Activated CD4-positive, CD25-positive, alpha-beta regulatory T cell (primary cell): ENCODE measurements at places on chromosomes 12 and 14.

GRCh38 chr12:50055831-50056638 lies 1.4 kb upstream of the ASIC1 start:
- no peak for DNase-seq

- no peak for DNase-seq
These were observed 175.3 kb downstream of the TSPAN9 start for GRCh38 chr12:3252450-3252891.

- no peak for DNase-seq
These were observed 6.7 kb upstream of the BTBD6 start for GRCh38 chr14:105241641-105242040.

- no peak for DNase-seq
These were observed 830.1 kb upstream of the MGAT4C start for GRCh38 chr12:87086118-87086891.

- no peak for DNase-seq
These were observed 166.0 kb downstream of the ERC1 start for GRCh38 chr12:1157046-1157445.

DNA sequence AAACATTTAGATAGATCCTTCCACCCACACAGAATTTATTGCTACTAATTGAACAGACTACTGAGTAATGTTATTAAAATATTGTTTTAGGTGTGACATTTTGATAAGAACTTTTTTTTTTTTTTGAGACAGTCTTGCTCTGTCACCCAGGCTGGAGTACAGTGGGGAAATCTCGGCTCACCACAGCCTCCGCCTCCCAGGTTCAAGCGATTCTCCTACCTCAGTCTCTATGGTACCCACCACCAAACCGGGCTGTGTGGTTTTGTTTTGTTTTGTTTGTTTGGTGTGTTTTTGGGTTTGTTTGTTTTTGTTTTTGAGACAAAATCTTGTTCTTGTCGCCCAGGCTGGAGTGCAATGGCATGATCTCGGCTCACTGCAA lies 40.9 kb downstream of the COX16 start:
- no peak for DNase-seq

DNA sequence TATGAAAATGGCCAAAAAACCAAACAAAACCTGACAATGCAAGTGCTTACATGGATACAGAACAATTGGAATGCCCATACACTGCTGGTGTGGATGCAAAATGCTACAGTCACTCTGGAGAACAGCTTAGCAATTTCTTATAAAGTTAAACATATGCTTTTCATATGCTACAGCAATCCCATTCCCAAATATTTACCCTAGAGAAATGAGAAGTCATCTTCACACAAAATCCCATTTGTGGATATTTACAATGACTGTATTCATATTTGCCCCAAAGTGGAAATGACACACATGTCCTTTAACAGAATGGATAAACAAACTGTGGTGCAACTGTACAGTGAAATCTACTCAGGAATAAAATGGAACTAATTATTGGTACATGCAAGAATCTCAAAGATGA lies 20.4 kb downstream of the SAV1 start:
- no peak for DNase-seq

DNA sequence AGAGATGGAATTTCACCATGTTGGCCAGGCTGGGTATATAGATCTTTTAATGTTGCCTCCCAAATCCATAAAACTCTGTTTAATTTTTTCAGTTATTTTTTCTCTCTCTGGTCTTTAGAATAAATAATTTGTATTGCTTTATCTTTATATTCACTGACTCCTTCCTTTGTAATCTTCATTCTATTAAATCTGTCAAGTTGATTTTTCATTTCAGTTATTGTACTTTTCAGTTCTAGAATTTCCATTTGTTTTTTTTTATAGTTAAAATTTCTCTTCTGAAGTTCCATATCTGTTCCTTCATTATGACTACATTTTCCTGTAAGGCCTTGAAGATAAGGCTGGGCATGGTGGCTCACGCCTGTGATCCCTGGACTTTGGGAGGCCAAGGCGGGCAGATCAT lies 13.6 kb upstream of the SPPL3 start:
- DNase-seq = no peak

- no peak for DNase-seq
These were observed 16.2 kb upstream of the SMARCC2 start for GRCh38 chr12:56205445-56205844.

DNA sequence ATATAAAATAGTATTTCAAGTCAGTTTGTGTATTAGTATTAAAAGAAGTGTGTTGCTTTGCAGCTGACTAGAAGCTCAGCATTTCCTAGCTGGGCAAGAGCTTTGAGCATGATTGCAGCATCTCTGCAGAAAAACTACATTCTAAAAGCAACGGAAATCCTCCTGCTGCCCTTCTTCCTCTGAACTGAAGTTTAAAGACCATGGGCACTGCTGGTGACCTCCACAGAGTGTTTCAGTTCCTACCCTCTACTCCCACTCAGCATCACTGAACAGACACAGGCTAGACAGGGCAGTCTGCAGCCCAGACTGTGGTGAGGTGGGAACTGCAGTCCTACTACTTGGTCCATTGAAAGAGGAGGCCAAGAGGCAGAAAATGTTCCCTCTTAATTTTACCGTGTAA lies 59.0 kb downstream of the FAR2 start:
- DNase-seq = no peak

DNA sequence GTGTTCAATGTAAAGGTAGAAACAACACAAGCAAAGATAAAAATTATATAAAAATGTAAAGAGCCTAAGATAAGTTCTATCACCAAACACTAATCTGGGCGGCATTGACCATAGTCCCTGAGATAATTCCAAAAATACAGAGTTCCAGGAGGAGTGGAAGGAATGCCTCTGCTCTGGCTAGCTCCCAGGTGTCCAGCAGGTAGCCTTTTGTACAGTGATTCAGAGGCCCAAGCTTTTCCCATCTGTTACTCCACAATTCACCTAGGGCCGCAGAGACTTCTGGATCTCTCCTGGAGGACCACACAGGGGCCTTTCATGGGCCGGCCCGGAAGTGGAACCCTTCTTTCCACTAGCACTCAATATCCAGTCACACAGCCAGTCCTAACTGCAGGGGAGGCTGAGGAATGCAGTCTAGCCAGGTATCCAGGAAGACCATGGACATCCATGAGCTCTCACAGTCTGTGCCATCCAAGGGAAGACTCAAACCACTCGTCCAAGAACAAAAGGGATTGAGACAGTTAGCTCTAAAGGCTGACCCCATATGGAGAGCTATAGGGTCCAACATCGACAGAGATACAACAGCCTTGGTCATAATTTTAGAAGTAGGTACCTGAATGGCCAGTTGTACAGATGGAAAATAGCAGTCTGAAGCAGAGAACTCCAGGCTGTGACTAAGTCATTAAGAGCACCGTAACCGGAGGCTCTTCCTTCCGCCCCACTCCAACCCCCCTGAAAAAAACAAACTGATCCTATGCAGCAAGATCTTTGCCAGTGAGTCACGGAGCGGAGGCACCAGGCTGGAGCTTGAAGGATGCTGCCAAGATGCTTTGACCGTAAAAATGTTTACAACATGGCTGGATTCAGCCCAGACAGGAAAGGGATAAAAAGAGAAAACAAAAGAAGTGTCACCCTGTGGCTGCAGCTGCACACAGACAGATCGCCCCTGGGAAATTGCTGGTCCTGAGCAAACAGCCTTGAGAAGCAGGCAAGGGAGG lies 204.8 kb downstream of the NUAK1 start:
- DNase-seq = no peak

GRCh38 chr12:92973614-92974013 lies 44.5 kb upstream of the EEA1 start:
- DNase-seq = no peak

- DNase-seq = no peak
These were observed 7.4 kb downstream of the SMAGP start for GRCh38 chr12:51262758-51263177.

DNA sequence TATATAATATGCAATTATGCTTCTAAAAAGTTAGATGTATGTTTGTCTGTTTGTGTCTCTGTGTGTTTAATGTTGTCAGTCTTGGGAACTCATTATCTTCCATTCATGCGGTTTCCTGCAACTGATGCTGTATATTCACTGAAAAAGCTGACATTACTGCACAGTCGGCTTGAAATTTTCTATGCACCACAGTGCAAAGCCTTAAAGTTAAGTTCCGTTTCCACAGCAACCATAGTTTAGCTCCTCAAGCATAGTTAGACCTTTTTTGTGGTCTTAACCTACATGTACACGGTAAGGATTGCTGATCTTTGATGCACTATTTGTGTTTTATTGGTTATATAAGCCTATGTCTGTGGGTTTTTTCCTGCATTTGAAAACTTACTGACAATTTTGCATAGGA lies 309.4 kb downstream of the KCNC2 start:
- DNase-seq = no peak

DNA sequence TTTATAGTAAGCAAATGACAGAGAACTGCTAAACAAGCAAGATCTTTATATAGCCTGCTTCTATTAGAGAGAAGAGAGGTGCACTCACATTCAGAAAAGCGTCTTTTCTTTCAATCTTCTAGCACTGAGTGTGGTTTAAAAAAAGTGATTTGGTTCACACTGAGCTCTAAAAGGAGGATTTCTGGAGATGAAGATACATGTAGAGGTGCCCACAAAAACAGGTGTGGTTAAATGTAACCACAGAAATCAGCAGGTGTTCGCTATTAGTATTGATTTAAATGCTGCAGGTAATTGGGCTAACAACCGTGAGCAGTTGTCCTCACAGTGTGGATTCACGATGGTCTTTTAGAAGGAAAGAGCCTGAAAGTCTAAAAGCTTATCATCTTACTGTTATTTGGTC lies 10.7 kb downstream of the PKP2 start:
- no peak for DNase-seq

DNA sequence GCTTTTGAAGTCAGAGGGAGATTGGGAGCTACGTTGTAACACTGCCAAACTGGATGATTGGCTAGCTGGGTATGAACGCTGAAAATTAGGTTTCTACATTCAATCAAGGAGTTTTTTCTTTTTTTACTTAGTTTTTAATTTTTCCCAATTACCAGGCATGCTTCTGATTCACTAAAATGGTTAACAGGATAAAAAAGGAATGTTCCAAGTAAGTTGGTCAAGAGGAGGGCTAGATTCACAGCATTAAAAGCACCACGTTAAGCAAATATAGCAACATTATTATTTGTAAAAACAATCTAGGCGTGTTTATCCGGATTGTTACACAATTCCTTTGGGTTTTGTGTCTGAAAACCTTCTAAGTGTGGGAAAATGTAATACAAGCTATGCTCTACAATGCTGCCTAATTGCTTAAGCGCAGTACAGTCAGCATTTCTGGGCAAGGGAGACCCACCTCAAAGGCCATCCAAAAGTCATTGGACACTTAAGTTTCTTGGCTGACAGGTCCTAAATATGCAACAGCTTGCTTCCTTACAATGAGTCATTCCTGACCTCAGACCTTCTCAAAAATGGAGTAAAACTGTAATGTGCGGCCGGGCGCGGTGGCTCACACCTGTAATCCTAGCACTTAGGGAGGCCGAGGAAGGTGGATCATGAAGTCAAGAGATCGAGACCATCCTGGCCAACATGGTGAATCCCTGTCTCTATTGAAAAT lies 1.2 kb downstream of the RPLP0 start:
- no peak for DNase-seq

- no peak for DNase-seq
These were observed 1.0 kb upstream of the SLC38A2 start for GRCh38 chr12:46373301-46374296.

- no peak for DNase-seq
These were observed 22.7 kb downstream of the ITPR2 start for GRCh38 chr12:26810330-26810729.

DNA sequence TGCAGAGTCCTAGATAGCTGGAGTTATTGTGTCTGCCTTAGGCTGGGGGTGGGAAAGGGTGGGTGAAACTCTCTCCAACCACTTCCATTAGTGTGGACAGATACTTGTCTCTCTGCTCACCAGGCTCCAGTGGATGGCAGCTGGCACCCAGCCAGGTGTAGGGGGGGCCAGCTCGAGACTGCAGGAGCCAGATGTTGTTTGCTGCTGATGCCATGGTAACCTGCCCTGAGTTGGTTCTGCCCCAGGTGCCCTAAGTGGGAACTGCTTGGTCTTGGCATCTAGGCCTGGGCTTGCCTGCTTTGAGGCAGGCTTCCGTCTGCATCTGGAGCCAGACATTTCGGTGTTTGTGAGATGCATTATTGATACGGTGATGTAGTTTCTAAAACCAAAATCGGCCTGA lies 82.2 kb downstream of the ADCK1 start:
- no peak for DNase-seq

DNA sequence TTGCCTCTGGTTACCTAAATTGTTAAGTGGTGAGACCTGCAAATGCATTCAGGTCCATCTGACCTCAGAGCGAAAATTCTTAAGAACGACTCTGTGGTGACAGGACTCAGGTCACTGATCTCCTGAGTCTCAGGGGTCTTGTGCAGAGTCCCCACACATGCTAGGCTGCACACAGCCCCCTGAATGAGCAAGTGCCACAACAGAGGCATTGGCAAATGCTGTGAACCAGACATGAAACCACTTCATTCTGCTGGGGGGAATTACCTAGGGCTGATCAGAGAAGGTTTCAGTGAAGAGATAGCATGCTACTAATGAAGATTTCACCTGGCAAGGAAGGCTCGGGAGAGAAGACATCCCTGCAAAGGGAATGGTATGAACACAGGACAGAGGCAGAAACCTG lies 281.6 kb downstream of the ITPR2 start:
- no peak for DNase-seq

DNA sequence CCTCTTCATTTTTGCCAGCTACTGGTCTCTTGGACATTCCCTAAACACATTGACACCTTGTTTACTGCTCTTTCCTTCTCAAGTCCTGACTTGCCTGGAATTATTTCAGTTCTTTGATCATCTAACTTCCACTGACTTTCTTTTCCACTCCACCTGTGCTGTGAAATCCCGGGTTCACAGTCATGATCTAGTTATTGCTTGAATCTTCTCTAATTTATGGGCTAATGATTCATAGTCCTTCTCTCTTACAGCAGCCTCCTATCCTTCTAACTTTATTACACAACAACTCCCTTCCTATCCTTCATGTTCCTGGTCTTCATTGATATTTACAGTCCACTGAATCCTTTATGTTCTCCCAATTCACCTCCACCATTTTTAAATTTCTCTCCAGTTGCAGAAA lies 260.1 kb downstream of the C12orf75 start:
- no peak for DNase-seq

- no peak for DNase-seq
These were observed 77.4 kb downstream of the BBS10 start for GRCh38 chr12:76270657-76271358.

DNA sequence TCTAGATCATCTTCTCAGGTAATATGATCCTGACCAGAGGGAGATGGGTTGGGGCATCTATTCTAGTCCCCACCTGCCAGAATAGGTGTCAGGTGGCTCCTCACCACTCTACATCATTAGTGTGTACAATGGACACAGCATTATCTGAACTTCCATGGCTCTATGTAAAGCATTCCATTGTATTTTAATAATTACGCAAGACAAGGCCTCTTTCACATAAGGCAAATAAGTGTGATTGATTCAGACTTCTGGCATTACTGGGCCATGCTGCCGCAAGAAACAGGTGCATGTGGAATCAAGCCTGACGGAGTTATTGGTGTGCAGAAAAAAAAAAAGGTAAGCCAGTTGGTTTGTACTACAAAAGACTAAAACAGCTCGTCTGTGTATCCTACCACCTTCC lies 3.1 kb upstream of the DDHD1 start:
- DNase-seq = no peak

- no peak for DNase-seq
These were observed 36.6 kb downstream of the CCNK start for GRCh38 chr14:99517643-99518381.
